ENCODE measurements at places on chromosomes 16 and 17.
A peak's percentile ranks its signal among the peaks of the same experiment; 100 is the strongest.

GRCh38 chr17:76265624-76266243 lies 586 bp downstream of the UBALD2 start:
- H3K27me3 ChIP-seq: no peaks in the 10 kb centered on the region
- no peaks in the 10 kb centered on the region for H3K36me3 ChIP-seq
- no peak for DNase-seq
- peaks cover 38% of the 10 kb centered on the region for H3K4me1 ChIP-seq
- H3K4me3 ChIP-seq: peak overlapping the region; percentile 95
- H3K27ac ChIP-seq: peak overlapping the region; percentile 99

- H3K4me3 ChIP-seq: no peak overlapping the region
- no peak for DNase-seq
- H3K36me3 ChIP-seq: no peaks in the 10 kb centered on the region
- H3K4me1 ChIP-seq: peaks cover 7% of the 10 kb centered on the region
- peak overlapping the region; percentile 92 for H3K27ac ChIP-seq
- no peaks in the 10 kb centered on the region for H3K27me3 ChIP-seq
Measured at GRCh38 chr17:1496869-1497268, 4.4 kb upstream of the MYO1C start.

GRCh38 chr17:42392692-42393415 lies 4.6 kb upstream of the STAT3 start:
- no peak overlapping the region for H3K27ac ChIP-seq
- no peaks in the 10 kb centered on the region for H3K36me3 ChIP-seq
- no peak overlapping the region for H3K4me3 ChIP-seq
- no peaks in the 10 kb centered on the region for H3K4me1 ChIP-seq
- no peak for DNase-seq

DNA sequence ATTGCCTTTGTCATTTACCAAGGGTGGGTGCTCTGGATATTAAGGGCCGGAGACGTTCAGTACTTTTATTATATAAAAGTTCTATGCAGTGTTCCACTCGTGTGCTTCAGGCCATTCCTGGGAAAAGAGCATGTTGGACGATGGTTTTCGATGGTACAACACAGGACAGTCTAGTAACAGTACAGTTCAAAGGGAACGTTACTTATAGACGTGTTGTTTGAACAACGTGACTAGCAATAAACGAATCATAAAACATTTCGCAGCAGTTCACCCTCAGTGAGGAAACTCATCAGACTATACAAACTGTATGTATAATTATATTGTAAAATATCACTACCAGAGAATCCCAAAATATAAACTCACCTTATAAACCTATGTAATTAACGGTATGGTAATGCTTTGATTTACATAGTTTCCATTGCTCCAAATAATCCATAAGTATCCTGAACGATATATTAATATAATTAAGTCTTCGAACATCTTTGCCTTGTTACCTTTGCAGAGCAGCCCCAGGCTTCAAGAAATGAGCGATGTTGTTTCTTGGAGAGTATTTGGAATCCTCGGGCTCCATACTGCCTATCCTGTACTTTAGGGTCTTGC lies 589 bp downstream of the NMT1 start:
- peak overlapping the region; percentile 91 for H3K27ac ChIP-seq
- H3K4me1 ChIP-seq: no peaks in the 10 kb centered on the region
- H3K4me3 ChIP-seq: peak overlapping the region; percentile 77
- no peak for DNase-seq

- no peaks in the 10 kb centered on the region for H3K27me3 ChIP-seq
- no peak overlapping the region for H3K4me3 ChIP-seq
- H3K36me3 ChIP-seq: no peaks in the 10 kb centered on the region
- DNase-seq: no peak
Measured at GRCh38 chr17:50861822-50862528, 4.2 kb downstream of the TOB1 start.

- no peak for DNase-seq
- no peak overlapping the region for H3K27ac ChIP-seq
- no peak overlapping the region for H3K4me3 ChIP-seq
- H3K27me3 ChIP-seq: no peaks in the 10 kb centered on the region
- H3K4me1 ChIP-seq: no peaks in the 10 kb centered on the region
- H3K36me3 ChIP-seq: no peaks in the 10 kb centered on the region
Measured at GRCh38 chr16:80403894-80404293, 136.9 kb upstream of the DYNLRB2 start.

- H3K27ac ChIP-seq: no peak overlapping the region
- DNase-seq: no peak
- no peak overlapping the region for H3K4me3 ChIP-seq
- H3K36me3 ChIP-seq: no peaks in the 10 kb centered on the region
- no peaks in the 10 kb centered on the region for H3K27me3 ChIP-seq
Measured at GRCh38 chr16:77986011-77986740, 36.2 kb upstream of the CLEC3A start.

DNA sequence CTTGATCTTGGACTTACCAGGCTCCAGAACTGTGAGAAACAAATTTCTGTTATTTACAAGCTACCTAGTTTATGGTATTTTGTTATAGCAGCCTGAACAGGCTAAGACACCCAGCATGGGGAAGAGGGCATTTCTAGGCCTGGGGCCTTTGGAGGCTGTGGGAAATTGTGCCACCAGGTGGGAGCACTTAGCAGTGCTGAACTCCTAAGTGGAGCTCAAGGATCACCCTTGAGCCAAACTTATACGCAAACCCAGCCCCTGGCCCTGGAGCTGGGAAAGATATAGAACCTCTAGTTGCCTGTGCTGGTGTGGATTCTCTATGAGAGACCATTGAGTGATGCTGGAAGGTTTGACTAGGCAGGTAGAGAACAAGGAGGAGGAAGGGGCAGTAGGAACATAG lies 36.1 kb downstream of the MIS12 start:
- no peaks in the 10 kb centered on the region for H3K4me1 ChIP-seq
- no peak overlapping the region for H3K27ac ChIP-seq
- H3K27me3 ChIP-seq: no peaks in the 10 kb centered on the region
- DNase-seq: no peak
- no peaks in the 10 kb centered on the region for H3K36me3 ChIP-seq

DNA sequence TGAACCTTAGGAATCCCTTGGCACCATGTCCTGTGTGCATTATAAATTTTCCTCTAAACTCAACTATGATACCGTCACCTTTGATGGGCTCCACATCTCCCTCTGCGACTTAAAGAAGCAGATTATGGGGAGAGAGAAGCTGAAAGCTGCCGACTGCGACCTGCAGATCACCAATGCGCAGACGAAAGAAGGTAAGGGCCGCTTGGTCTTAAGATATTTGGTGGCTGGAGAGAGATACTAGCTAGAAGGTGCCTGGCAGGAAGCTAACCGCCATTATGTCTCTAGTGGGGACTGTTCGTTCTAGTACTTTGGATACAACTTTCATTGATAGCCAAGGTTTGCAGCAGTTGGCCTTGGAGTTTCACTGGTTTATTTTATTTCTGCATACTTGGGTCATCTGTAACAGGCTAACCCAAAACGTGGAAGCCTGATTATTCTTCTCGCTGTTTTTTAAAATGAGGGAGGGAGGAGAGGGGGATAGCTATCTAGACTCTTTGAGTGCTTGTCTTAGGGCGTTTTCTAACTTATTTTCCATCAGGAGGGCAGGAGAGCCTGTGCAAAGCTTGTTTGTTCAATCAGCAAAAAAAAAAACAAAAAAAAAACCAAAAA lies 1.3 kb downstream of the RBBP6 start:
- no peaks in the 10 kb centered on the region for H3K4me1 ChIP-seq
- DNase-seq: no peak
- H3K36me3 ChIP-seq: no peaks in the 10 kb centered on the region
- H3K4me3 ChIP-seq: peak overlapping the region; percentile 89
- no peaks in the 10 kb centered on the region for H3K27me3 ChIP-seq
- H3K27ac ChIP-seq: peak overlapping the region; percentile 100

DNA sequence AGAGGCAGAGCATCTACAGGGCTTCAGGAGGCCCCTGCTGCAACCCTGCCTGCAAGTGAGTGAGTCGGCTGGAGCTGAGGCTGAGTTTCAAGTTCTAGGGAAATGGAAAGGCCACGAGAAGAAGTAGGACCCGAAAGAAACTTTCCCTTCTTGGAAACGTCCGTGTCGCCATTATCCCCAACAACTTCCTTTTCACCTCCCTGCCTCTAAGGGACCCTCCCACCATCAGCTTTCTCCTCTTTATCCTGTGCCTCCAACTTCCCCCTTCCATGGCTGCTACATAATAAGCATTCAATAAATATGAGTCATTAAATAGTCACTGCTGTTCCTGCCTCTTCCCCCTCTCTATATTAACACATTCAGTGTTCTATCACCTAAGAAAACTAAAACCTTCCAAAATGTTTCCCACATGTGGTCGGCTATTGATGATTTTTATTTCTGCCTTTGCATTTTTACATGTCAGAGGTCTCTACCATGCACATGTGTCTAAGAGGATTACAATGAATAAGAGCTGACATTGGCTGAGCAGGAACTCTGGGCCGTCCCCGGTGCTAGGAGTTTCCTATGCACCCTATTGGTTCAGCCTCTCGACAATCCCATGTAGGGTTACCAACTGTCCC lies 115.9 kb upstream of the TNRC6C start:
- H3K36me3 ChIP-seq: no peaks in the 10 kb centered on the region
- H3K4me1 ChIP-seq: no peaks in the 10 kb centered on the region
- DNase-seq: no peak

DNA sequence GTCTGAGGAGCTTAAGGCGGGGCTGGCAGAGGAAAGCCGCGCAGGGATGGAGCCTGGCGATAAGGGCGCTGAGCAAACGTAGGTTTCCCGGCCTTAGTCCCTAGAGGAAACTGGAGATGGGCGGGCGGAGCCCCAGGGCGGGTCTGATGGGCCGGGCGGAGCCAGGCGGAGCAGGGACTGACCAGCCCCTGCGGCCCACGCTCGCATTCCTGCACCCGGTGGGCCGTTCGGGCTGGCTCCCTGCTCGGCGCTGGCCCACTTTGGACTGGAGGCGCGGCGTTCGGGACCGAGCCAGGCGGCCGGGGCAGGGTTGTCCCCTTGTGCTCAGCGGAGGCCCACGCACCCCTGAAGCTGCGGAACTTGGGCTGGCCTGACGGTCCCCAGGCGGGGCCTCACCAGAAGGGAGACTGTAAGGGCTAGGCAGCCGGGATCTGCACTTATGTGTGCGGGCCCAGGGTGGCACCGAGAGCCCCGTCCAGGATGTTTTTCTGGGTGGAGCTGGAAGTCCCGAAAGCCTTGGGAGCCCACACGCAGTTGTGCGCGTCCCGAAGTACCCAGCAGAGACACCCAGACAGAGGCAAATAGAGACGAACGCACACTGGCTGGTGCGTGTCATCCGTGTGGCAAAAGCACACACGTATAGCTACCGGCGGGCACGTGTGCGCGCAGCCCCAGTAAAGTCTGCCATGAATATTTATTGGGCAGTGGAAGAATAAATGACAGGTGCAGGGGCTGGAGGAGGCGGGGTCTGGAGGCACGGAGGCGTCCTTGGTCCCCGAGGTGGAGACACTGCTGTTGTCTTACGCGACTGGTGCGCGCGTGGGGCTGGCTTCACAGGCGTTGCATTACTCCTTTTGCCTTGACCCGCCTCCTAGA lies 1.4 kb downstream of the PYDC1 start:
- H3K36me3 ChIP-seq: no peaks in the 10 kb centered on the region
- peak; percentile 23 for DNase-seq
- peaks cover 4% of the 10 kb centered on the region for H3K27me3 ChIP-seq
- H3K4me1 ChIP-seq: no peaks in the 10 kb centered on the region

GRCh38 chr17:28324781-28325180 lies 5.8 kb downstream of the TMEM97 start:
- no peaks in the 10 kb centered on the region for H3K4me1 ChIP-seq
- no peak overlapping the region for H3K4me3 ChIP-seq
- H3K27ac ChIP-seq: no peak overlapping the region
- H3K27me3 ChIP-seq: no peaks in the 10 kb centered on the region
- DNase-seq: no peak

GRCh38 chr17:57732062-57732461 lies 13.0 kb downstream of the CCDC182 start:
- H3K4me3 ChIP-seq: no peak overlapping the region
- H3K27ac ChIP-seq: no peak overlapping the region

GRCh38 chr16:88993166-88993761 lies 16.3 kb upstream of the CBFA2T3 start:
- no peak for DNase-seq
- no peaks in the 10 kb centered on the region for H3K27me3 ChIP-seq
- H3K4me1 ChIP-seq: no peaks in the 10 kb centered on the region
- H3K4me3 ChIP-seq: no peak overlapping the region
- H3K27ac ChIP-seq: no peak overlapping the region

DNA sequence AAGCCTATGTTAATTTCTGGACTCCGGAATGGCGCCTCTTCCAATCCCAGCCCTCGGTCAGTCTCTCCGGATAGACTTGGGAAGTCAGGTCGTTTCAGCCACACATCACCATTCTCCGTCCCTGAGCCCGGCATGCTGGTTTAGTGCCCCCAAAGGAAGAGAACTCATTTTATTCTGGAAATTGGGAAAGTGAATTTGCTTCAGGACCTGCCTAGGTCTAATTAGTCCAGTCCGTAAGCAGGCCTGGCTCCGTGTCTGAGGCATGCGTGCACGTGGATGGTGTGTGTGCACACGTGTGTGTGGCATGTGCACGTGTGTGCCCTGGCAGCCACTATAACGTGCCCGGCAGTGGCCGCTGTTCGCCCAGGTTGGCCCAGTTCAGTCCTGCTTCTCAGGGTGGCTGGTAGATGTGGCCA lies 77.4 kb downstream of the RPA1 start:
- no peaks in the 10 kb centered on the region for H3K27me3 ChIP-seq
- H3K27ac ChIP-seq: no peak overlapping the region
- no peak for DNase-seq
- H3K4me3 ChIP-seq: no peak overlapping the region

- no peaks in the 10 kb centered on the region for H3K27me3 ChIP-seq
- no peak overlapping the region for H3K27ac ChIP-seq
- no peaks in the 10 kb centered on the region for H3K4me1 ChIP-seq
- H3K36me3 ChIP-seq: no peaks in the 10 kb centered on the region
- no peak for DNase-seq
- no peak overlapping the region for H3K4me3 ChIP-seq
Measured at GRCh38 chr16:55002419-55002818, 71.8 kb downstream of the IRX5 start.

DNA sequence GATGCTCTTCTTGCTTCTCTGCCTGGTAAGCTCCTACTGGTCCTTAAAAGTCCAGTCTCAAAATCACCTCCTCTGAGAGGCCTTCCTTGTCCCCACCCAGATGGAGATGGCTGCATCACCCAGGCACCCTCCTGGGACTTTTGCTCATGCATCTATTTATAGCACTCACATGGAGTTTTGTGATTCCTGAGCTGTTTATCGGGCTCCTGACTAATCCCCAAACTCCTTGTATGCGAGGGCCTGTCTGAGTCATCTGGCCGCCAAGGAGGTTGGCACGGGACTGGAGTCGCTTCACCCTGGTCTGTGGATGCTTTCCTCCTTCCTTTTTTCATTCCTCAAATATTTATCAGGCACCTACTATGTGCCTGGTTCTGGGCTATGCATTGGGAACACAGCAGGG lies 2.3 kb upstream of the MAP2K3 start:
- H3K4me3 ChIP-seq: no peak overlapping the region
- H3K36me3 ChIP-seq: no peaks in the 10 kb centered on the region
- no peak overlapping the region for H3K27ac ChIP-seq

DNA sequence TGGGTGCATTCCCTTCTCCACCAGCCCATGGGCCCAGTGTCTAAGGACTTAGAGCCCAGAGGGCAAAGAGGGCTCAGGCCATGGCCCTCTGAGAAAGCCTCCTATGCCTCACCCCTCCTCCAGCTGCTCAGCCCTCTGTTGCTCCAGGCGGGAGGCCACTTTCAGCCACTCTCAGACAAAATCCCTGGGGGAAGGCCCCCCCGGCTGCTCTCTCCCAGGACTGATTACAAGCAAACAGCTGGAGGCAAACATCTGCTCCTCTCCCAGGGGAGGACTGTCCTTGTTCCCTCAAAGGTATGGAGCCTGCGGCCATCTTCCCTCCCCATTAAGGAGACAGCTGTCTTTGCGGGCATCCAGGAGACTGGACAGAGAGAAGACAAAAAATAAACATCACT lies 54.9 kb upstream of the DLX4 start:
- H3K27me3 ChIP-seq: peaks cover 23% of the 10 kb centered on the region
- H3K27ac ChIP-seq: no peak overlapping the region
- no peaks in the 10 kb centered on the region for H3K36me3 ChIP-seq
- no peak overlapping the region for H3K4me3 ChIP-seq
- DNase-seq: no peak
- H3K4me1 ChIP-seq: no peaks in the 10 kb centered on the region
